Spleen (tissue), 13 donors: ENCODE measurements at places on chromosomes 6 and 20.

DNA sequence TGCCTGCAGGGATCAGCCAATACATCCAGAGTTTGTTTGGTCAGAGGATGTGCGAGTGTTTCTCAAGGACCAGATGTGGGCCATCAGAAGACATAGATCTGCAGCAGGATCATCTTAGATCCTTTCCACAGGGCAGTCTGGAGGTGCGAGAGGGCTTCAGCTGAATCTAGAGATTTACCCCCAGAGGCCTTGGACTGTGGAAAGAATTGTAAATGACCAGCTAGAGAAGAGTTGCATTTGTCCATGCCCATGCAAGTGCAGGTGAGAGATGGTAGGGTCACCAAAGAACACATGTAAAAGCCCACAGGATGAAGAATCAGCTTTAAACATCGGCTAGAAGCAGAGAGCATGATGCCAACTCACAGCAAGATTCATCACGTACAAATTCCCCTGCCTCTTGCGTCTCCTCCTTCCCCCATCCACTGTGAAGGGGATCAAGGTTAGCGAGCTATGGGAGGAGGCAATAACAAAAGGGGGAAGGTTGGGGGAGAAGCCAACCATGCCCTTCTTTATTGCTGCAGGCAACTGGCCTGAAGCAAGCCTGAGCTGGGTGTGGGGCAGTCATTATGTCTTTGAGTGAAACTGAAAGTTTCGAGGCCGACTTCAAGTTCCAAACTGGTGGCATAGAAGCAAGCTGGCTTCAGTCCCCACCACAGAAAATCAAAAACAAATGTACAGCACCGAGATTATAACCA lies 83.5 kb downstream of the SCML4 start:
- no peaks in the 10 kb centered on the region for H3K36me3 ChIP-seq
- peak overlapping the region; percentile 59 for H3K27ac ChIP-seq
- DNase-seq: no peak
- no peaks in the 10 kb centered on the region for H3K27me3 ChIP-seq
- H3K4me1 ChIP-seq: peaks cover 57% of the 10 kb centered on the region

DNA sequence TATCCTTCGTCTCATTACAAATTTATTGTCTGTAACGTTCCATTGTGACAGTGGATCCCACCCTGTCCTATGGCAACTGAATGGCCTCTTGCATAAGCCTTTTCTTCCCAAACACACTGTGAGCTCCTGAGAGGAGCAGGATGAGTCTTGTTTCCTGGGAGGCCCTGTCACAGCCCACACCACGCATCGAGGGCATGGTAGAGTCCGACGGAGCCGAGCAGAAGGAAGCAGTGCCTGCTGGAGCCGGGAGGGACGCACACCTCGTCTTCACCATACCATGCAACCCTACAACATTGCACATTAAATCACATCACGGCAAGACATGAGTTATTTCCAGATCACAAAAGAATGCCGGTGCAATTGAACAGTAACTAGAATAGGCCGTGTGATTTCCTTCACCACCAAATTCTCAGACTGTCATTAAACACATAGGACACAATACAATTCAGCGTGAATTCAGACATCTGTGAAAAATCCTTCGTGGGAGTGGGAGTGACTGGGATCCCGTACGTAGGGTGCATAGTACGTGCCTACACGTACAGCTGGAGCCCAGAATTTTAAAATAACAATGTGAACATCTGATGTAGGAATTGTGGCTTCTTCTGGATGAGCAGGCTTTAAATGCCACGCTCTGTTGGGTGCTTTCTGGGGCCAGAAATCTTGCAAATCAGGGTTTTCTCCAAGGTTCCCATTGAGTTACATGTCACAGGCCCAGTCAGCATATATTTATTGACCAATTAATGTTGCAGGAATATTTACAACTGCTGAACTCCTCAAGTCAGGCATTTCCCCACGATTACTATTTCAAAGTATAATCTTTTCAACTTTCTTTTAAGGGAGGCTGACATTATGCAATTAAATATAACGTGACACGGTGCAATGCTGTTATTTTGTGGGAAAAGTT lies 201.8 kb downstream of the TTLL2 start:
- DNase-seq: no peak
- no peak overlapping the region for H3K4me3 ChIP-seq
- no peaks in the 10 kb centered on the region for H3K27me3 ChIP-seq

DNA sequence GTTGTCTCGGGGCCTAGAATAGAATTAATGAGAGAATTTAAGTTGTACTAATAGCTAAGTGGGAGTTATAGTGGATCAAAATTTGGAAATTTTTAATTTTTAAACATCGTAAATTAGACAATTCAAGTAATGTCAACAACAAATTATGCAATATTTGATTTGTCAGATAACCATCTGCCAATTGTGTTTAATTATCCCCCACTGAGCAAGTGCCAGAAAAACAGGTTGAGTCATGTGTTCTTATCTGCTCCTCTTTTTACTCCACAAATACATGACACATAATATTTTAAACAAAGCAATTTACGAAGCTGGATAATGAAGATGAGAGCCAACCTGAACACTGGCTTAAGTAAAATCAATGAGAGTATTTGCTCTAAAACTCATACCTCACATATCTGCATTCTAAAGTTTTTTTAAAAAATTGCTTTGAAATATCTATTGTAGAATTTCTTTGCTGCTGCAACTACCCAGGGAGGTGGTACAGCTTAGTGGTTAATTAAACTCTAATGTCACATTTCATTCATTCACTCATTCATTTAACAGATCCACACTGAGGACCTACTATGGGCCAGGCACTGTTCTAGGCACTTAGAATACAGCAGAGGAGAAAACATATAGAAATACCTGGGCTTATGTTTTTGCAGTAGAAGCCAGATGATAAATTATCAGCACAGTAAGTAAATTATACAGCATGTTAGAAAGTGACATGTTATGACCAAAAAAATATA lies 57.1 kb upstream of the MAP7 start:
- no peaks in the 10 kb centered on the region for H3K27me3 ChIP-seq
- no peak for DNase-seq
- no peak overlapping the region for H3K27ac ChIP-seq
- H3K36me3 ChIP-seq: peaks cover 17% of the 10 kb centered on the region
- no peaks in the 10 kb centered on the region for H3K4me1 ChIP-seq

DNA sequence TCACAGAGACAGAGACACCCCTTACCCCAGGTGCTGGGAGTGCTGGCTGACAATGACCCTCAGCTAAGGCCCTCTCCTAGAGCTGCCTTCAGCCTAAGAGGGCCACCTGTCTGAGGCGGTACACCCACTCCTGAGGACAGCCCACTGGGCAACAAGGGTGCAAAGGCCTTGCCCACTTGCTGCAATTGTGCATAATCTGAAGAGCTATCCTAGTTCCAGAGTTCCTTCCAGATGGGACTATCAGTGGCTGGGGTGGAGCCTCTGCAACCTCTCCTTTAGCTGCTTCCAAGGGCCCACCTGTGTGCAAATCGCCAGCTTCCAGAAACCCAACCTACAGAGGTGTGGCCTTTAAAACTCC lies 87.5 kb downstream of the PREX1 start:
- peaks cover 62% of the 10 kb centered on the region for H3K4me1 ChIP-seq
- H3K27me3 ChIP-seq: no peaks in the 10 kb centered on the region
- peak overlapping the region; percentile 65 for H3K27ac ChIP-seq
- no peak for DNase-seq

DNA sequence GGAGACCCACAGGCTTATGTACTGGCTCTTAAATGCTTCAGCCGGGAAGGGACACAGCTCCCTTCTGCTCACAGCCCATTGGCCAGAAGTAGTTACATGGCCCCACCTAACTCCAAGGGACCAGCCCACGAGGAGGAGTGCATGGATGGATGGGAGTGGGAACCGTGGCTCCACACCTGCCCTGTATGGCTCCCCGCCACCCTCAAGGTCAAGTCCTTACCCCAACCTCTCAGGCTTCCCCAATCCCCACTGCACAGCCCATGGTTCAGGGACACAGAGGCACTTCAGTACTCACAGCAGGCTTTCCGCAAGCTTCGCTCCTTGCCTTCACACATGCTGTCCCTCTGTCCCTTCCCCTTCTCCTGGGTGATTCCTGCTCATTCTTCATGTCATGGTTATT lies 137.9 kb upstream of the KCNG1 start:
- DNase-seq: no peak
- no peaks in the 10 kb centered on the region for H3K36me3 ChIP-seq
- H3K4me3 ChIP-seq: no peak overlapping the region
- no peaks in the 10 kb centered on the region for H3K27me3 ChIP-seq
- H3K27ac ChIP-seq: no peak overlapping the region

DNA sequence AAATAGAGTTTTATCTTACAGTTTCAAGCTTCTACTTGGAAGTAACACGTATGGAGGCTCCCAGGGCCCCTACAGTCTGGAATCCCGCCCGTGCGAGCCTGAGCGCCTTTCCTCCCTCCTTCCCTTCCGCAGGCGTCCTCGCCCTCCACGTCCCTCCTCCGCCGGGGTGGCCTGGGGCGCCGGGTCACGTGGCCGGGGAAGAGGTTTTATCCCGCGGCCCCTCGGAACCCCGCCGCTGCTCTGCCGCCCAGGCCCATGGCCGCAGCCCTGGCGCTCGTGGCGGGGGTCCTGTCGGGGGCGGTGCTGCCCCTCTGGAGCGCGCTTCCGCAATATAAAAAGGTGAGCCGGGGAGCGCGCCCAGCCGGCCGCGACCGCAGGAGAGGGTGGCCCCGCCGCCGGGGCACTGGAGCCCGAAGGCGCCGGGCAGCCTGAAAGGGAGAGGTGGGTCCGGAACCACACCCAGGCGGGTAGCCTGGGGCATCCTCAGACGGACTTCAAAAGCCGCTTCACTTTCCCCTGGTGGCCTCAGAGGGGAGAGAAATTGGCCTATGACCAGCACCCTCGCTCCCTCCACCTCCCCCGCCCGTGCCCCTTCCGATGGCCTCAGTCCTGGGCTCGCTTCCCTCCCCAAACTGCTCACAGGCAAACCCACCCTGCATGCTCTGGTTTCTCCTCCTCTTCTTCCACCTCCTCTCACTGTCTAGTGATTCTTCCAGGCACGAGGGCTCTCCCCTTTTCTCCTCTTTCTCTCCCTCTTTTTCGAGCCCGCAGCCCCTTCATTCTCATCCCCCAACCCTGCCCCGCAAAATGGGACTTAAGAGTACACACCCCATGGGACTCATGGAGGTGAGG lies at the start of gene CLPSL2:
Gene CLPSL2, plus strand, starts transcription at position 235 of the 852 bp plus-strand sequence. Its CDS starts 21 bp downstream, at position 256.
- peak within 1 kb of the TSS; percentile 27 for H3K4me3 ChIP-seq
- H3K36me3 ChIP-seq: no peaks in the 10 kb centered on the region
- peak; percentile 79 for DNase-seq
- H3K27me3 ChIP-seq: peaks cover 19% of the 10 kb centered on the region

DNA sequence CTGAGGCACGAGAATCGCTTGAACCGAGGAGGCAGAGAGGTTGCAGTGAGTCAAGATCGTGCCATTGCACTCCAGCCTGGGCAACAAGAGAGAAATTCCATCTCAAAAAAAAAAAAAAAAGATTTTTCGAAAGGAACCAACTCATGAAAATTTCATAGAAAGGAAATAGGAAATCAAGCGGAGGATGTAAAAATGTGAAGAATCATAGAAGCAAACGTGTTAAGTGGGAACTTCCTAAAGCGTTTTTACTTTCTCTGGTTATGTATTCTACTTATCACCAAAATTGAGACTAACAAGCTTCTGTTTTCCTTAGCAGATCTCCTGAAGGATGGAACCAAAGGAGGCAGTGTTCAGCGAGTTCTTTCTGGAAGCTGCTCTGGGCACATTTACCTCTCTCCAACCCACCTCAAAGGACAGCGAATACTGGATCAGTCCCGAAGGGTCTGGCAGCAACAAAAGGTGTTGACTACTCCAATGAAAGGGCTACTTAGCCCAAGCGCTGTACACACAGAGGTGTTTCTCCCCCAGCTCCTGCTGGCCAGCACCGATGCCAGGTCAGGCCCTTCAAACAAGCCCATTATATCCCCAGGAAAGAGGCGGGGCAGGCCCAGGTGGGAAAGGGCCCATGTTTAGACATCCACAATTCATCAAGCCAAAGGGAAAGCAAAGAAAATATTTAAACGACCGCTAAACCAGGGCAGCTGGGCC lies 327.5 kb upstream of the JARID2 start:
- DNase-seq: no peak
- H3K4me3 ChIP-seq: no peak overlapping the region
- H3K4me1 ChIP-seq: peaks cover 18% of the 10 kb centered on the region
- no peak overlapping the region for H3K27ac ChIP-seq
- no peaks in the 10 kb centered on the region for H3K36me3 ChIP-seq
- no peaks in the 10 kb centered on the region for H3K27me3 ChIP-seq

GRCh38 chr6:149078211-149078782 lies 239.2 kb upstream of the TAB2 start:
- H3K4me3 ChIP-seq: no peak overlapping the region
- H3K4me1 ChIP-seq: peaks cover 51% of the 10 kb centered on the region
- DNase-seq: no peak
- no peak overlapping the region for H3K27ac ChIP-seq
- H3K36me3 ChIP-seq: no peaks in the 10 kb centered on the region

- no peak for DNase-seq
- peak overlapping the region; percentile 65 for H3K4me3 ChIP-seq
- H3K4me1 ChIP-seq: peaks cover 94% of the 10 kb centered on the region
- peaks cover 18% of the 10 kb centered on the region for H3K27me3 ChIP-seq
- H3K27ac ChIP-seq: peak overlapping the region; percentile 80
- no peaks in the 10 kb centered on the region for H3K36me3 ChIP-seq
These were observed 1.9 kb downstream of the ID1 start for GRCh38 chr20:31606804-31607639.

- peaks cover 15% of the 10 kb centered on the region for H3K36me3 ChIP-seq
- no peak overlapping the region for H3K4me3 ChIP-seq
- H3K27me3 ChIP-seq: no peaks in the 10 kb centered on the region
- DNase-seq: no peak
These were observed 108.7 kb downstream of the NCOA3 start for GRCh38 chr20:47610247-47610944.

- H3K27me3 ChIP-seq: no peaks in the 10 kb centered on the region
- no peaks in the 10 kb centered on the region for H3K36me3 ChIP-seq
- no peak overlapping the region for H3K4me3 ChIP-seq
- H3K27ac ChIP-seq: no peak overlapping the region
- no peak for DNase-seq
- H3K4me1 ChIP-seq: no peaks in the 10 kb centered on the region
These were observed 33.4 kb downstream of the EFCAB8 start for GRCh38 chr20:32891926-32892660.

DNA sequence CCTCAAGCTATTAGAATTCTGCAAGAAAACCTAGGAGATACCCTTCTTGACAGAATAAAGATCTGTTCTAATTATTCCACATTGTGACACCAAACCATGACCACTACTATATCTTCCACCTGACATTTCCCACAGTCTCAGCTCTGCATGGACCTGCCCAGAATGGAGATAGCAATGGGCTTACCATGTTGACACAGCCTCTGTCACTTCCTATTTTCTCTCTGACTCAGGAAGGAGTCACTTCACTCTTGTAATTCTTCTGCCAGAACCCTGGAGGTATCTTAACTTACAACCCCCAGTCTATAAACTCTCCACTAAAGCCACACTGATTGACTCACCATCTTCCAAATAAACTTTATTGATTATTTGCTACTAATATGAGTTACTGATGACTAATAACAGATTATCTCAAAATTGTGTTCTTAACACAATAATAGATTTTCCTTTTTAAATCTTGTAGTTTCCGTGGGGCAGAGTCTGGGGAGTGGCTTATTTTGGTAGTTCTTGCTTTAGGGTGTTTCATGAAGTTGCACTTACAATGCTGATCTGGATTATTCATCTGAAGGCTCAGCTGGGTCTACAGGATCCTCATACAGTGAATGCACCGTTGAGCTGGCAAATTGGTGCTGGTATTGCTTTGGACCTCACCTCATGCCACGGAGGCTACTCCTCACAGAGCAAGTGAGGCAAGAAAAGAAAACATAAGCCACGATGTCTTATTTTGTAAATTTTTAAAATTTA lies 869.9 kb downstream of the KIF16B start:
- no peaks in the 10 kb centered on the region for H3K27me3 ChIP-seq
- DNase-seq: no peak
- H3K4me1 ChIP-seq: no peaks in the 10 kb centered on the region
- no peak overlapping the region for H3K27ac ChIP-seq
